Stimulated activated CD8-positive, alpha-beta memory T cell treated with anti-CD3 and anti-CD28 coated beads, Interleukin-7, amount 100 ng/mL, for 24 hours (primary cell): ENCODE measurements at places on chromosomes 6 and 20.

GRCh38 chr6:119156757-119157505 lies 78.5 kb upstream of the FAM184A start:
- DNase-seq, result no peak

GRCh38 chr20:57662456-57663240 lies 42.4 kb upstream of the ZBP1 start:
- DNase-seq, result no peak

DNA sequence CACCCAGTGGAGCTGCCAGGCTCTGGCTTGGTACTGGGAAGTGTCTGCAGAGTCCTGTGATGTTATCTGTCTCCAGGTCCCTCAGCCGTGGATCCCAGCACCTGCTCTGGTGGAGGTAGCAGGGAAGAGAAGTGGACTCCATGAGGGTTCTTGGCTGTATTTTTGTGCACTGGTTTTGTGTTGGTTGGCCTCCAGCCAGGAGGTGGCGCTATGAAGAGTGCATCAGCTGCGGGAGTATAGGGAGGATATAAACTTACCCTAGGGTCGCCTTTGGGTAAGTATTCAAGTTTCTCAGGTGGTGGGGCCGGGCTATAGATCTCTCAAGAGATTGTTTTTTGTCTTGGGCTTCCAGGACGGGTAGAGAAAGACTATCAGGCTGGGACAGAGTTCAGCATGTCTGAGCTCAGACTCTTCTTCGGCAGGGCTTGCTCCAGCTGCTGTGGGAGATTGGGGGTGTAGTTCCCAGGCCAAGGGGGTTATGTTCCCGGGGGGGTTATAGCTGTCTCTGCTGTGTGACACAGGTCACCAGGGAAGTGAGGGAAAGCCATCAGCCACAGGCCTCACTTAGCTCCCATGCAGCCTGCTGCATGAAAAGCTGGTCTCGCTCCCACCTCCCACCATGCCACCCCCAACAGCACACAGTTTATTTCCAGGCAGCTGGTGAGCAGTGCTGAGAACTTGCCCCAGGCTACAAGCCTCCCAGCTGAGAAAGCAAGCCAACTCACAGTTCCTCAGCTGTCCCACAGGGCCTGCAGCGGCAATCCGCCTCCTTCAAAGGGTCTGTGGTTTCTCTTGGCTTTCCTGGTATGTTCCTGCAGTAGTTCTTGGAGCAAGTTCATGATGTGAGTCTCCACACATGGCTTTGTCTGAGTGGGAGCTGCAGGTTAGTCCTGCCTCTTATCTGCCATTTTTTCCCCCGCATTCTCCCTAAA lies 115.7 kb downstream of the AIG1 start:
- DNase-seq, result no peak

- no peak for DNase-seq
Observed at GRCh38 chr6:134077301-134077700, 24.9 kb upstream of the SLC2A12 start.

- DNase-seq, result no peak
Observed at GRCh38 chr6:139643986-139644385, 269.5 kb upstream of the CITED2 start.

DNA sequence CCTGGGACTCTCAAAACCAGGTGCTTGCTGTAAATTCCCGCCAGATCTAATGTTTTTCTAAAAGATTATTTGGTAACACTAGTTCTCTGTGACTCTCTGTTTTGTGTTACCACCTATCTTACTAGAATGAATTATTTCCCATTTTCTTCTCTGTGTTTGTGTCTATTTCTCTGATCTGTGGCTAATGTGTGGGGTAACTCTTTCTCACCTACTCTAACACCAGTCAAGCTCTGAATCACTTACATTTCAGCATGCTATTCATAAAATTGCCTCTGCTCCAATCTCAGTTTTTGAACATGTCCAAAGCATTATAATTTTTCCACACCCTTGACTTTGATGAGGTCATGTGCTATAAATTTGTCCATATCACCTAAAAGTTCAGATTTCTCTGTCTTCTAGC lies 23.2 kb upstream of the COL19A1 start:
- no peak for DNase-seq

- no peak for DNase-seq
Observed at GRCh38 chr20:47412083-47412482, 55.6 kb upstream of the ZMYND8 start.

GRCh38 chr6:133410638-133411435 lies 169.7 kb downstream of the EYA4 start:
- DNase-seq, result no peak

- no peak for DNase-seq
Observed at GRCh38 chr6:30903236-30903635, 4.8 kb upstream of the GTF2H4 start.

- no peak for DNase-seq
Observed at GRCh38 chr20:38452880-38453624, 17.9 kb upstream of the SNHG17 start.

- DNase-seq, result no peak
Observed at GRCh38 chr6:139337830-139338229, 36.6 kb downstream of the CITED2 start.

DNA sequence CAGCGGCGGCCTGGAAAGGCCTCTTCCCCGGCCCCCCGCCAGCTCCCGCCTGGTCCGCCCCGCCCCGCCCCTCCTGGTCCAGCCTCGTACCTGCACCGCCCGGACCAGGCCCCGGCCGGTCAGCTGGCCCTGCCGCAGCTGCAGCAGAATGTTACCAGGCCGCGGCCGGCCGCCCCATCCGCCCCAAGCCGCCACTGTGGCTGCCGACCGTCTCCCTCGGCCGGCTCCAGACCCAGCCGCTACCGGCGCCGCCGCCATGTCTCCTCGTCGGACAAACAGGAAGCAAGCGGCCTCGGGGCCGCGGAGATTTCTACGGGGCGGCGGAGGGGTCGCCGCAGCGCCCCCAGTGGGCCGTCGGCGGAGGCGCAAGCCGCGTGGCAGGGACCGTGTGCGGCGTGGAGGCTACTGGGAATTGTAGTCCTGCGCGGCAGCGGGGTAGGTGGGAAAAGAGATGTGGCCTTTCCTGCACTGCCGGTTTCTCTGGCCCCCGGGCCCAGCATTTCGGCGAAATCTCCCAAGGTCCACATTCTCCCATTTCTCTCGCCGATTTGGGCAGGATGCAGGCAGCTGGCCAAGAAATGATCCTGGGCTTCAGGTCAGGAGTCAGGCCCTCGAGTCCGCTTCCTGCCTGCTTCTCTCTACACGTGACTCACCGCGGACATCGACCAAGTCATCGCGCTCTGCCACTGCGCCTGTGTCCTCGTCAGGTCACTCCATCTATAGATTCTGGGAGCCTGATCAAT lies at the start of gene TRPC4AP:
TRPC4AP (minus strand) TSS at position 284 of the 743 bp plus-strand sequence; CDS start at position 258, 26 bp downstream.
- peak; percentile 71 for DNase-seq

DNA sequence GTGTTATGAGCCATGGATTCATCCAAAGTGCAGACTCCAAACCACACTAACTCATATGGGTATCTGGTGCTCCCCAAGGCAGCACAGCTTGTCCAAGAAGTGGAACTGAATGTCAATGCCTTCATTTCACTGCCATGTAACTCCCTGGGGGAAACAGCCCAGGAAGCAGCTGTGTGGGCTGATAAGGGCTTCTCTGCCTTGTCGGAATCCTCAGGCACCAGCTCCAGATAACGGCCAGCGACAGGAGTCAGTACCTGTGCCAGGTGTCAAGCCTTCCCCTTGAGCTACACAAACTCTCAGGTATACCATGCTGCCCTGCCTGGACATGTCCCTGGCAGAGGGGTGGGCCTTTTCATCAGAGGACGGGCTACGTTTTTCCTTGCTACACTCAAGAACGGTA lies 751.9 kb upstream of the CHD6 start:
- no peak for DNase-seq

DNA sequence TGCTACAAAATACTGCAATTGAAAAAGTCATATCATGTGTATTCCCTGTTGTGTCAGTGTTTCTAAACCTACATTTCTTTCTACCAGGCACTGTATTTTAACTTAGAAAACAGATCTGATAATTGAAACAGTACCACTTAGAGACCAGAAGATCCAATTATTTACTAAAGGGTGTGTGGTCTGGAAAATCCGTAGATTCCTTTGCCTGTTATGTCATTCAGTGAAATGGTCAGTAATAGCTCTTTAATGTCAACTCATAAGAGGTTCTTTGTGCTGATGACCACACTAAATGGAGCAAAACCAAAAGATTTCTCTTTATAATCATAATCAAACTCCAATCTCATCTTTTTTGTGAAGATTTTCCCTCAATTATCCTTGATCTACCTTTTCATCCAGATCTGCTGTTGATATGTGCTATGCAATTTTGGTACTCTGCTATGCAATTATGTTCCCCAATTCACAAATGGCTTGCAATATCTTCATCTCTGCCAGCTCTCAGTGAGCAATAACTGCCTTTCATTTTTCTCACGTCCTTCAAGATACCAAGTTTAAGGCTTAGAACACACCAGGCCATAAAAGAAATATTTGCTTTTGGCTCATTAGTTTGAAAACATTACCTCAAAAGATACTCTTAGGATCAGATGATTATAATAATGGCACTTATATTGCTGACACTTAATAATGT lies 165.5 kb downstream of the MOXD1 start:
- no peak for DNase-seq

DNA sequence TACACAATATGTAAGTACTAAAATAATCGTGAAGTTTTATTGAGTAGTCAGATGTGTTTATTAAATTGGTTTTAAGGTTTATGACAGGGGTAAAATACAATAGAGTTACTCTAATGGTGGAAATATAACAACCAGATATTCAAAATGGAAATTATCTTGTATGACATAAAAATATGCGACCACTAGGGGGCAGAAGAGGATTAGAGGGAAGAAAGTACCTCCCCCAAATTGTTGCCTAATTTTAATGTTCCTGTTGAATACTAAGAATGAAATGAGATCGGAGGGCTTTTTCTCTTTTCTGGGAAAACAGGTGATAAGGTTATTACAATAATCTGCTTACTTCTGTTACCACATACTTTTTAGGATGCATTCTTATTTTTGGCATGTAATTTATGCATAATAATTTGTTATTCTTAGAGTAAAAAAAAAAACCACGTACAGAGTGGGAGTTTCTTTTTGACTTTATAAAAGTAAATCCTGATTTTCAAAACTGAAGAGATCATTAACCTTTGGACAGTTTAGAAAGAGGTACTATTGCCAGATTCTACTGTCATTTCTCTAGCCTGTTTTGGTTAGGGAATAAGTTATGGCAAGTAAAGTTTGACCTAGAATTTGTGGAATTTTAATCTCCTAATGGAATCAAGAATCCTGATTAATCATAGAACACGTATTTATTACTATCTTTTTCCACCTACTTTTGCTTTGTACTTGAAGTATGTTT lies 159.2 kb downstream of the CD109 start:
- no peak for DNase-seq

GRCh38 chr6:125529061-125529460 lies 220.4 kb upstream of the HEY2 start:
- DNase-seq, result no peak

- no peak for DNase-seq
Observed at GRCh38 chr6:106213660-106214289, 111.8 kb downstream of the ATG5 start.

GRCh38 chr6:120700001-120700400 lies 634.3 kb downstream of the TBC1D32 start:
- DNase-seq, result no peak

- peak; percentile 1 for DNase-seq
Observed at GRCh38 chr20:1844325-1845162, 50.7 kb upstream of the SIRPA start.

- DNase-seq, result no peak
Observed at GRCh38 chr20:47319517-47320252, 36.8 kb downstream of the ZMYND8 start.

GRCh38 chr6:30071081-30071818 lies 4.3 kb downstream of the PPP1R11 start:
- DNase-seq, result no peak

DNA sequence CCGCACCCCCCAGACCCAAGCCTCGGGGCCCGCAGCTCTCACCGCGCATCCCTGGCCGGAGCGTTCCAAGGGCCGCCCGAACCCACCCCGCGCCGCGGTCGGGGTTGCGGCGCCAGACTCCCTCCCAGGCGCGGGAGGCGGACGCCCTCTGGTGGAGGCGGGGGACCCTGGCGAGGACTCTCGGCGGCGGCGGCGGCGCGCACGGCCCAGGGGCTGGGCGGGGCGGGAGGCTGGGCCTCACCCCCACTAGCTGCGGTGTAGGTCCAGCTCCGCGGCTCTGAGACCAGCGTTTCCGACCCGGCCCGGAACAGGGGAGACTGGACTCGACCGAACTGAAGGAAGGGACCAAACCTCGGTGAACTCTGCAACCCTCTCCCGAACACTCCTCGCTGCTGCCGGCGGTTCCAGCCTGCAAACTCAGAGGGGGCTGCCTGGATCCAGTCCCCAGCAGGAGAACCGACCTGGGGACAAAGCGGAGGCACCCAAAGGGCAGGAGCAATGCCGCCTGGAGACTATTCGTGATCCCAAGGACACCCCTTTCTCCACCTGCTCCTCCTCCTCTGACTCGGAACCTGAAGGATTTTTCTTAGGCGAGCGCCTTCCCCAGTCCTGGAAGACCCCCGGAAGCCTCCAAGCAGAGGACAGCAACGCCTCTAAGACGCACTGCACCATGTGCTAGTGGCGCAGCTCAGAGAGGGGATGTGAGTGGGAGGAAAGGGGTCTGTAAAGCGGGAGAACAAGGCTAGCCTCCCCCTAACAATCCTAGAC lies 859 bp upstream of the TOMM6 start:
- DNase-seq, result peak; percentile 74

DNA sequence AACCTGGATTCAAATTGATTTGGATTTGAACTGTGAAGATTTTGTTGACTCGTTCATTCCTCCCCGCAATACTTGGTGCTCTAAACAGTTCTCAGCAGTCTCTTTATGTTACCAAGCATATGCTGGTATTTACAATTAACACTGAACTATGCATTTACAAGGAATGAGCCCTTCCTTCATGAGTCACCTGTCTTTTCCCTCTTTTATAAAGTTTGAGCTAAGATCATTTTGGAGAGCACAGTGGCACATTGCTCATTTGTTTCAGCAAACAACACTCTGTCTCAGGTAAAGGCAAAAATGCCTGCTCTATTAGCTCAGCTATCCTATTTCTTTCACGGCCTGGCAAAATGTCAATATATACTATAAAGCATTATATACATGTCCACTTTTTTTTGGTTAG lies 285.4 kb downstream of the PHACTR1 start:
- no peak for DNase-seq

GRCh38 chr6:4563156-4563555 lies 213.0 kb upstream of the CDYL start:
- DNase-seq, result no peak

GRCh38 chr6:16498237-16498636 lies 259.9 kb downstream of the GMPR start:
- DNase-seq, result no peak

GRCh38 chr6:118685823-118686449 lies 34.5 kb upstream of the CEP85L start:
- no peak for DNase-seq

- DNase-seq, result no peak
Observed at GRCh38 chr6:129350278-129350677, 359.7 kb downstream of the ARHGAP18 start.

DNA sequence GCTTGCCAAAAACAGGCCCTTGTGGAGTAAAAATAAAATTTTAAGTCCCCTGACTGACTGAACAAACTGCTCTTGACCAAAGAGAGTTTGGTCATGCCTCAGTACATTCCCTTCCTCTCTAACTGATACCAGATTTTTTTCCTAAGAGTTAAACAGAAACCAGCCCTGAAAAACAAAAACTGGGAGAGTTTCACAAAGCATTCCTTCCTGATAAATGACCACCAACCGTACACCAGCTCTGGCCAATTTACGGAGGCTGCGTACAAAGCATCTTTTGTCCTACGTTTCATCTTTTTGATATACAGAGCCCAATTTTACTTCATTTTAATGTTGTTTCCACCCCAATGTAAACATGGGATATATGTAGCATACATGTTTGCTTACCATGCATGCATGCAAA lies 477.4 kb upstream of the HTR1E start:
- DNase-seq, result no peak
